ENCODE measurements at places on chromosomes 12 and 14.

GRCh38 chr12:76679778-76680177 lies 84.1 kb upstream of the ZDHHC17 start:
- DNase-seq: no peak

DNA sequence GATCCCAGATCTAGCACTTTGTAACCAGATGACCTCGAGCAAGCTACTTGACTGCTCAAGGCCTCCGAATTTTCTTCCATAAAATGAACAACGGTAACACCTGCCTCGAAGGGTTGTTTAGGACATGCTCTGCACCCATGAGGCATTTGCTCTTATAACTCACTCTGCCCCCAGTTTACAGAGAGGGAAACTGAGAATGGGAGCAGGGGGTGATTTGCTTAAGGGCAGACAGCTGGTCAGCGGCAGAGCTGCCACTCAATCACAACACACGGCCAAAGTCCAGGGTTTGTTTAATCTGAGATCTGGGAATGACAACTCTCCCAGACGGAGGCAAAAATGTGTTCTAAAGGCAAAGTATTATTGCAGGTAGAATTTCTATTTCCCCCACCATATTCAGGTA lies 156.3 kb downstream of the RIMBP2 start:
- DNase-seq: no peak

GRCh38 chr12:89661706-89662330 lies 46.8 kb downstream of the ATP2B1 start:
- no peak for DNase-seq

DNA sequence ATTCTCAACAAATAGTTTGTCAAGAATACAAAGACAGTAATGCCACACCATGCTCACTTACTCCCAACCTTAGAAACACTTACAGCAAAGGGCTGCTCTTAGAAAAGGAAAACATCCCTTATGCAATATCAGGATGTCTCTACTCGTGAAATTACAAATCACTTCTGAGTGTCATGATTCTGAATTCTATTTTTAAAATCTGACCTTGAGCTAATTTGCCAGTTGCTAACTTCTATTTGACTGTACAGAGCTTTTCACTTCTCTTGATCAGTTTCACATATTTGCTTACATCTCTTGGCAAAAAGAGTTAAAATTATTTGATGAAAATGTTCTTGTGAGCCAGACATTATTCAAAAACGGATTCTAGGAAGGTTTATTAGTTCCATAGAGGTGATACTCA lies 136.7 kb upstream of the SLC35F4 start:
- DNase-seq: no peak

GRCh38 chr12:11578461-11578993 lies 70.9 kb upstream of the ETV6 start:
- DNase-seq: no peak

- no peak for DNase-seq
Observed at GRCh38 chr12:58969237-58969636, 48.9 kb upstream of the LRIG3 start.

GRCh38 chr12:90166671-90167070 lies 458.0 kb upstream of the ATP2B1 start:
- no peak for DNase-seq

DNA sequence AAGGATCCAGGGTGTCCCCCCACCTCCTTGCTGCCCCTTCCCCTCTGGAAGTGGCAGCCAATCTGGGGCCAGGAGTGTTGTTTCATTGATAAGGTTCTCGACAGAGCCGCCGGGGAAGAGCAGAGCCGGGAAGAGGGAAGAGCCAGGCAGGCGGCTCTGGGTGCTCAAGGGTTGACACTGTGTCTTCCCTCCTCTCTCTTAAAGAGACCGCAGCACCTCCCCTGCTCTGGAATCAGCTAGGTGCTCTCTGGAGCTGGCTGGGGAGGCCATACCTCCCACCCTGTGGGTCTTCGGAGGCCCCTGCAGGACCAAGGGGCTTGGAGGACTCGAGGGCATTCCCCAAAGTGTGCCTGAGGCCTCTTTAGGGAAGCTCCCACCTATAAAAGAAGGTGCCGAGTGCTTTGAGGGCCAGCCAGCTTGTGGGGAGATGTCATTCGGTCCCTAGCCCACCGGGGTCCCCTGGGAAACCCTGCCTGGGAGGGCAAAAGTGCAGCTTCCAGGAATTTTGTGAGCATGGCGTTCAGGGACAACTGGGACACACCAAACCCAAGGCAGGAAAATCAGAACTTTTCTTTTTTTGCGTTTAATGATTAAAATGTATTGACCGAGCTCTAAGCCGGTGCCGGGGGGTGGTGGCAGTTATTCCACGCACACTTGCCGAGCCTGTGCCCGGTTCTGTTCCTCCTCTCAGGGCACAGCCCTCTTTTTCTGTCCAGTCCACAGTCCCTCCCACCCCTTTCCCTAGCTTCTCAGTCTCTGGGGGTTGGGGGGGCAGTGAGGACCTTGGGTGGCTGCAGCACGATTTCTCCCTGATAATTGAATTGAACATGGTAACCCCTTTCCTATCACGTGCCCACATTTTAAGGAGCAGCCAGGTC lies 3.0 kb downstream of the SETD1B start:
- DNase-seq: no peak

All from pancreas (tissue), 10 donors.